Neural crest cell (in vitro differentiated cells): ENCODE measurements at places on chromosomes 2 and 18.

- DNase-seq: no peak
These were observed 81.7 kb downstream of the ARHGEF4 start for GRCh38 chr2:130918393-130918792.

DNA sequence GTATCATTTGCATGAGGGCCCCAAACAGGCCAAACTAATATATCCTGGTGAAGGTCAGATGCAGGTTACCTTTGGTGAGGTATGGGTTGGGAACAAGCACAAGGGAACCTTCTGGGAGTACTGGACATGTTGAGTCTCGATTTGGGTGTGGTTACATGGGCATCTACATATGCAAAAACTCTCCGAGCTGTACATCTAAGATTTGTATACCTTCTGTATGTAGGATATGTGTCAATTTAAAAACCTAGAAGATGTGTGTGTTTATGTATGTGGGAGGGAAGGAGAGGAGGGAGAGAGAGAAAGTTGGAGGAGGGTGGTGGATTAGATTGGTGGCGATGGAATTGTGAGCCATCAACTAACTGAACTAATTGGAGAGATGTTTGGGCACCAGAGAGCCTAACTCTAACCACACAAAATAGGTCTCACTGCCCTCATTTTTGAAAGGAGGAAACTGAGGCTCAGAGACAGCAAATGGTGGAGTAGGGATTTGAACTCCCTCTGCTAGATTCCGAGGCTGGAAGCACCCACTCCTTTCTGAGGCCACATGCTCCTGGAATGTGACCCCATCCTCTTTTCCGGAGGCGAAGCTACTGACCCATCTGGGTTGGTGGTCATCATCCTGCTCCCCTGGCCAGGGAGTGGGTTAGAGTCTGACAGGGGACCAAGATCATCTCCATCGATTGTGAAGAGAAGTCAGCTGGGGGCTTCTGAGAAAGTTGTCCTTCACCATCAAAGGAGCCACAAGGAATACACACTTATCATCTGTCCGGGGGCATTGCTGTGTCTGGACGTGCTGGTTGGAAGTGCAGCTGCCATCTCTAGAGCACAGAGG is 107.3 kb upstream of the MYCN start:
- no peak for DNase-seq

GRCh38 chr18:73043211-73043610 is 175.4 kb upstream of the NETO1 start:
- no peak for DNase-seq

- DNase-seq: no peak
These were observed 318.9 kb upstream of the ACVR2A start for GRCh38 chr2:147525819-147526489.

DNA sequence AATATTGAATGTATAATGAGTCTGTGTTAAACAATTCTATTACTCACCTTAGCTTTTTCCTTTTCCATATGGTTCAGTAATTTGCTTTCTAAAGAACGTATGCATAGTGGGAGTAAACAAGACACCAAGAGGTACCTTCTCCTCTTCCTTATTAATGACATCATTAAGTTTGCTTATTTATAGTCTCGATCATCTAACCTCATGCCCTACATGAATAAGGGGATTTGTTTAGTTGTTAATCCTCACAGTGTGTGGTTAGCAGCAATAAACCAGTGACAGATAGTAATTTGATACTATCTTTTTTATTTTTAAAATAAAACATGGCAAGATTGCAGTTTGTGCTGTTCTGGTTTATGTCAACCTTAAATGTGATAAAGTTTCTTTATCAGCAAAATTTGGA is 69.7 kb downstream of the COBLL1 start:
- no peak for DNase-seq

- no peak for DNase-seq
These were observed 90.6 kb upstream of the WDR75 start for GRCh38 chr2:189350540-189351209.
